ENCODE measurements at places on chromosomes 12 and 14.

- DNase-seq, result no peak
- H3K27ac ChIP-seq, result no peak overlapping the region
- H3K36me3 ChIP-seq, result no peaks in the 10 kb centered on the region
- no peaks in the 10 kb centered on the region for H3K27me3 ChIP-seq
Observed at GRCh38 chr14:79530555-79530954, 680.7 kb downstream of the DIO2 start.

- peaks cover 3% of the 10 kb centered on the region for H3K4me1 ChIP-seq
- H3K27ac ChIP-seq, result no peak overlapping the region
- no peaks in the 10 kb centered on the region for H3K27me3 ChIP-seq
- no peaks in the 10 kb centered on the region for H3K36me3 ChIP-seq
- no peak for DNase-seq
Observed at GRCh38 chr12:123131291-123131832, 19.5 kb downstream of the PITPNM2 start.

- no peak overlapping the region for H3K27ac ChIP-seq
- H3K36me3 ChIP-seq, result no peaks in the 10 kb centered on the region
- no peaks in the 10 kb centered on the region for H3K27me3 ChIP-seq
- H3K4me3 ChIP-seq, result no peak overlapping the region
- DNase-seq, result no peak
Observed at GRCh38 chr12:131171029-131171428, 217.3 kb downstream of the ADGRD1 start.

DNA sequence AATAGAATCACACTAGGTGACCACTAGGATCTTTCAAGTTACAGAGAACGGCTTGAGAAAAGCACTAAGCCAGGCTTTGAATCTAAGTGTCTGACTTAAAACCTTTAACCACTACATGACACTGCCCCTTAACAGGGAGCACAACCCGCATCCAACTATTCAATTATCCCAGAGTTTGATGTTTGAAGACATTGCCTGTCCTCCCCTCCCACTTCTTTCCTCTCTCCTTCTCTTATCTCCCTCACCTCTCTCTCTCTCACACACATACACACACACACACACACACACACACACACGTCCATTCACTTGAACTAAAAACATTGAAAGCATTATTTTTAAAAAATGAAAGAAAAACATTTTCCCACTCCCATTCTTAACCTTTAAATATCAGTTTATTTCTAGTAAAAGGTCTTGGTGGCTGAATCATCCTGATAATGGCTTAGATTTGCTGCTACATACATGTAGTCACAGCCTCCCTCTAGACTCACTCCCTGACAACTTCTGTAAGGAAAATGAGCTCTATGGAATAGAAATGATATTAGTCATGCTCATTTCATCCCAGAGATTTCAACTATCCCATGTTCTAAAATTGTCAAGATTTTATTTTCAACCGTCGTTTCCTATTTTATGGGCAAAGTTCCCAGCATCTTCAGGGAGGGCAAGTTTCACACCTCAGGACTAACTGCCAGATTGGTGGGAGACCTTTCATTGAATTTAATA lies 53.5 kb upstream of the RAP1B start:
- H3K4me1 ChIP-seq, result peaks cover 8% of the 10 kb centered on the region
- H3K27me3 ChIP-seq, result no peaks in the 10 kb centered on the region
- no peaks in the 10 kb centered on the region for H3K36me3 ChIP-seq
- H3K4me3 ChIP-seq, result no peak overlapping the region
- H3K27ac ChIP-seq, result no peak overlapping the region

- H3K4me3 ChIP-seq, result no peak overlapping the region
- H3K4me1 ChIP-seq, result no peaks in the 10 kb centered on the region
- H3K27me3 ChIP-seq, result no peaks in the 10 kb centered on the region
- DNase-seq, result no peak
- no peaks in the 10 kb centered on the region for H3K36me3 ChIP-seq
Observed at GRCh38 chr14:72751276-72752033, 142.4 kb downstream of the DPF3 start.

DNA sequence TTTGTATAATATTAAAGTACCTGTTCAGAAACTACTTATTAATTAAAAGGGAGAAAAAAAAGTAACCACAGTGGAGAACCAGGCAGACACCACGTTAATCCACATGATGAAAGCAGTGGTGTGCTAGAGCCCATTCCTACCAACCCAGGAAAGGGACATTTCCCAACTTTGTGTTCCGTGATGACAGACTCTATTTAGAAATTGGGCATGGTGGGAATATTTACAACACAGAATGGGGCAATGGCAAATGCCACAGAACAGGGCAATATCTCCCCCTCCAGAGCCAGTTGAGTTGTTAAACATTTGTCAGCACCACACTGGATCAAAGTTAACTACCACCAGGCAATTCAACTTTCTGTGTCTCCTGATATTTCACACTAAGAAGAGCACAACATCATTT lies 1.2 kb upstream of the HIGD1C start:
- H3K27ac ChIP-seq, result no peak overlapping the region
- no peak for DNase-seq
- H3K27me3 ChIP-seq, result no peaks in the 10 kb centered on the region
- no peaks in the 10 kb centered on the region for H3K36me3 ChIP-seq
- H3K4me3 ChIP-seq, result no peak overlapping the region

DNA sequence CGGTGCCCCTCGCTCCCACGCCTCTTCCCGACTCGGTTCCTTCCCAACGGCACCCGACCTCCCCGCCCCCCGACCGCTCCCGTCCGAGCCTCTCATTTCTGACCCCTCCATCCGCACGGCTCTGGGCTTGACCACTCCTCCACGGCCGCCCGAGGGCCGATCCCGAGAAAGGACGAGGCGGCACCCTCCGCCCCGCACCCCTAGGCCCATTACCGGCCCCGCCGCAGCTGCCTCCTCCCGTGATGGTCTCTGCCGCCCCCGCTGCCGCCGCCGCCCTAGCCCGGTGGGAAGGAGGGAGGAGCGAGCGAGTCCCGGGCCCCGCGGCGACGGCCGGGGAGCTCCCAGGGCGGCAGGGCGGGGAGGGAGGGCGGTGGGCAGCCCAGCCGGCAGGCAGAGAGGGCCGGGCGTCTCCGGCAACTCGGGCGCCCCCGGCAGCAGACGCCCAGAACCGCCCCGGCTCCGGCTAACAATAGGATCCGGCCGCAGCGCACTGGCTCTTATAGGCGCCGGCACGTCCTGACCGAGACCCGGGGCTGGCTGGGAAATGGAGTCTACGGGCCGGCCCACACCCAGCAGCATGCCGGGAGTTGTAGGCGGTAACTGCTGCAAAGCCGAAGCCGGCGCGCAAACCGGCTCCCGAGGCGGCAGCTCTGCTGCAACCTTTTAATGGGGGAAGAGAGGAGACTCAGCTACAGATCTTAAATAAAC lies at the start of gene CSRNP2:
CSRNP2 (minus strand) TSS at position 471 of the 708 bp plus-strand sequence. CDS start 7,035 bp downstream, outside the sequence.
- no peaks in the 10 kb centered on the region for H3K27me3 ChIP-seq
- DNase-seq, result peak; percentile 93
- peak within 1 kb of the TSS; percentile 90 for H3K4me3 ChIP-seq

DNA sequence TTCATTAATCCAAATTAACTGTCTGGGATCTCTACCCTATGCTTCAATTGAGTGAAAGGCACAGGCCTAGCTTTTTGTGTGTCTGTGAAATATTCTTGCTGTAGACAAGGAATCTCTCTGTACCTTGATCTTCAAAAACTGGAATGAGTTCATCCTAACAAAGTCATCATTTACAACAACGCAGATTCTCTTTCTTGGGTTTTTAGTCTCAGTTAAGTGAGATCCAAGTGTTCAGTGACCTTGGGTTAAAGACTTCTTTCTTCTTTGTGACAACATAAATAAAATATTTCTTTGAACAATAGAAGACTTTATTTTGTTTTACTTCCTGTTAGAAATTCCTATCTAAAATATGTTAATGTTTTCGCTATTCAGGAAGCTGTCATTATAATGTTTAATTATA lies 192.2 kb upstream of the LMNTD1 start:
- H3K27ac ChIP-seq, result no peak overlapping the region
- H3K4me1 ChIP-seq, result no peaks in the 10 kb centered on the region
- H3K27me3 ChIP-seq, result no peaks in the 10 kb centered on the region
- no peak for DNase-seq
- no peaks in the 10 kb centered on the region for H3K36me3 ChIP-seq
- no peak overlapping the region for H3K4me3 ChIP-seq

DNA sequence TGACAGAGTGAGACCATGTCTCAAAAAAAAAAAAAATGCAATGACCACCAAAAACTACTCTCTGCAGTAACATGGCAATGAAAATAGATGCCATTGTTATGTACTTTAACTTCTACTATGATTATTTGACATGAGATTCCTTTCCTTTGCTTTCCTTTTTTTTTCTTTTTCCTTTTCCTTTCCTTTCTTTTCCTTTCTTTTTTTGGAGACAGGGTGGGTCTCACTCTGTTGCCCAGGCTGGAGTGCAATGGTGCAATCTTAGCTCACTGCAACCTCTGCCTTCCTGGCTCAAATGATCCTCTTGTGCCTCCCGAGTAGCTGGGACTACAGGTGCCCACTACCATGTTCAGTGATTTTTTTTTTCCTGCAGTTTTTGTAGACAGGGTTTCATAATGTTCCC lies 24.9 kb upstream of the ETFBKMT start:
- no peak for DNase-seq
- H3K27ac ChIP-seq, result no peak overlapping the region
- no peaks in the 10 kb centered on the region for H3K36me3 ChIP-seq

DNA sequence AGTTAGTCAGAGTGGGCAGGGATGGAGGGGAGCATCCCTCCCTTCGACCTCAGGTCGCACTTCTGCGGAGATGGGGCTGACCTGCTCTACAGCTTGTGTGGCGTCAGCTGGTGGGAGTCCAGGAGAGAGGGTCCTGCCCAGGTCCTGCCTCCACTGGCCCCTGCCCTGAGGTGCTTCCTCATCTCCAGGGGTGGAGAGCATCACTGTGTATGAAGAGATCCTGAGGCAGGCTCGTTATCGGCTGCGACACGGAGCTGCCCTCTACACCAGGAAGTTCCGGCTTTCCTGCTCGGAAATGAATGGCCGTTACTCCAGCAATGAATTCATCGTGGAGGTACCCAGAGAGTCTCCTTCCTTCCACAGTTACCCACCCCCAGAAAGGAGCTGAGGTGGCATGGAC lies 20.2 kb downstream of the CLSTN3 start:
- no peaks in the 10 kb centered on the region for H3K27me3 ChIP-seq
- no peak overlapping the region for H3K27ac ChIP-seq
- H3K4me3 ChIP-seq, result peak overlapping the region; percentile 20
- peaks cover 82% of the 10 kb centered on the region for H3K36me3 ChIP-seq
